ENCODE measurements at places on chromosomes 13 and 19.
A peak's percentile ranks its signal among the peaks of the same experiment; 100 is the strongest.

GRCh38 chr13:112248862-112249592 lies 127.1 kb upstream of the SPACA7 start:
- no peak for DNase-seq

DNA sequence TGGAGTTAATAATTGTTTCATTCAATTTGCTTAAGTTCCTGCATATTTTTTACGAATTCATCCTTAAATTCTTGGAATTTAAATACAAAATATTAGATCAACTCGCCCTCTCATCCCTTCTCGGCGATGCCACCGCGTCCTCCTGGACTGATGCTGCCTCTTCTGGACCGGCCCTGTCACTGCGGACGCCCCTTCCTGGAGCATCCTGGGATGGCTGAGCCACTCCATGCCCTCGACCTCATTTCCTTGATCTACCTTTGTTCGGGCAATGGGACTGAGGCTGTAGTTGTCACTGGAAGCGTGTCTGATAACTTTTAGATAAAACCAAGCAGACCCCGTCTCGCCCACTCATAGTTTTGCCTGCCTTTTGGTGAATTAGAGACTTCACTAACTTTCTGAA lies 283.7 kb downstream of the TEX29 start:
- no peak for DNase-seq

DNA sequence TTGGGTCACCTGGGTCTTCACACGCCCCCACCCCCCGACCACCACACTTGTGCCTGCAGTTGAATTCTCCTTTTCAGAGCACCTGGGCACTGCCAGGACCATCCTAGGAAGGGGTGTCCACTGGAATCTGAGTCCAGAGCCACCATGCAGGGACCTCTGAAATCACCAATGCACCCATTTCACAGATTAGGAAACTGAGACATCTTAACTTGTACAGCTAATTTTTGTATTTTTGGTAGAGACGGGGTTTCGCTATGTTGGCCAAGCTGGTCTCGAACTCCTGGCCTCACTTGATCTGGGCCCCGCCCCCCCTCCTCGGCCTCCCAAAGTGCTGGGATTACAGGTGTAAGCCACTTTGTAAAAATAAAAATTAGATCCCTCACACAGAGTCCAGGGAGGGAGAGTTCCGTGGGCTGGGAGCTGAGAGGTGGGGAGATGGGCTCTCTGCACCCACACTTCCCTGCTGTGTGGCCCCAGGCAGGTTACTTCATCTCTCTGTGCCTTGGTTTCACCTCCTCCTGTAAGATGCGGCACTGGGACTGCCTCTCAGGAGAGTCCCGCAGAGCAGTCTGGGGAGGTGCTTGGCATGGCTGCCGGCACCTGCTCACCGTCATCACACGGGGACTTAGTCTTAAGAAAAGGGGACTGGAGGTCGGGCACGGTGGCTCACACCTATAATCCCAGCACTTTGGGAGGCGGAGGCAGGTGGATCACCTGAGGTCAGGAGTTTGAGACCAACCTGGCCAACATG lies 45.9 kb upstream of the C19orf12 start:
- DNase-seq: no peak

GRCh38 chr13:97212601-97213040 lies 9.5 kb upstream of the MBNL2 start:
- DNase-seq: no peak

GRCh38 chr13:57813651-57814050 lies 182.1 kb downstream of the PCDH17 start:
- DNase-seq: peak; percentile 8

DNA sequence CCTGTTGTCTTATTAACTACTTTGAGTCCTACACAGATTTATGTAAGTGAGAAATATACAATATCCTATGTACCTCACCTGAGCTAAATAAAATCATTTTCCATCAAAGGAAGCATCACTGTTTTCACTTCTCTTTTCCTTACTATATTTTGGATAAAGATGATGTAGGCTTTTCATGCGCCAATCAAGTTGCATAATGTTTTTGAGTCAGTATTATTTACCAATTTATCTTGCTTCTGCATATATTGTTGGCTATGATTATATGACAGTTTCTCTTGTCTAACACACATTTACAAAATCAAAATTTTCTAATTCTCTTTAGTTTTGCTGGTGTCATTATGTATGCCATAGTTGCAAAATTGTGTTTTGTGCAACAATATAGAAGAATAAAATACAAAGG lies 67.9 kb upstream of the FRY start:
- no peak for DNase-seq

DNA sequence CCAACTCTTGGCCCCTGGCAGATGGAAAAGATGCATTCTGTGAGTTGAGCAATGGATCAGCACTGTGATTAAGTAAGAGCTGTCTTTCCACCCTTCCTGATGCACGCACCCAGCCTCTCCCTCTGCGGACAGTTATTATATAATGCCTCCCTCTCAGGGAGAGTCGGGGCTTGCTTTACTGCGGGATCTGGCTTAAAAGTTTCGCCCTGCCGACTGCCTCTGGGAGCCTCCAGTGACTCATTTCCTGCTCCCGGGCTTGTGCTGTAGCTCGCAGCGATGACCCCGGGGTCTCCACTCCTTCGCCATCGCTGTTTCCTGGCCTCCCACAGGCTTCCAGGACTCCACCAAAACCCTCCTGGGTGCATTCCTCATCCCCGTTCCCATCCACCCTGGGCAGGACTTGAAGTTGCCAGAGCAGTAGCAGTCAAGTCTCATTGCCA lies 107.4 kb upstream of the SLC7A1 start:
- DNase-seq: no peak

DNA sequence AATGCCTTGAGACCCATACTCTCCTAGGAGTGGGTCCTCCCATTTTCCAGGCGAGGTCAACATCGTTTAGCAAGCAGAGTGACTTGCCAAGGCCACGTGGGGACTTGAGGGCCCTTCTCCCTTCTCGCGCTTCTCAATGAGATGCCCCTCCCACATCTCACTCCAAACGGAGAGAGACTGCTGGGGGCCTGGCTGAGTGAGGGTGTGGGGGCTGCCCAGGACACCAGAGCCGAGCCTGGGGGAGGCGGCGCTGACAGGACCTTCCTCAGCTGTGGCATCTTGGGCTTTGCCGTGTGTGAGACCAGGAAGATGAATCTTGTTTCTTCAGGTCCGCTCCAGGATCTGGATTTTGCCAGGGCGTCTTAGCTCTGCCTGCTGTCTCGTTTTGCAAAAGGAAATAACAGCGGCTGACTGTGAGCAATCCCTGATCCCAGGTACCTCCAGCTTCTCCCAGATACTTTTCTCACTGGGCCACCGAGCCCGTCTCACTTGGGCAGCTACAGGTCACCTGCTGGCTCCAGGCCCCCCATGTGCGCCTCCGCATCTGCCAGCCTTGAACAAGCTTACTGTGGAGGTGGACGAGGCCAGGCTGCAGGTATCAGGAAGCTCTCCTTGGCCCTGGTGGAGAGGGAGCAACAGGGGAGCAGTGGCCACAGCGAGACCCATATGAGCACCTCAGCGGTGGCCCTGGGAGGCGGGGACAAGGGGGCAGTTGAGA lies 6.0 kb downstream of the COX6B2 start:
- DNase-seq: no peak

DNA sequence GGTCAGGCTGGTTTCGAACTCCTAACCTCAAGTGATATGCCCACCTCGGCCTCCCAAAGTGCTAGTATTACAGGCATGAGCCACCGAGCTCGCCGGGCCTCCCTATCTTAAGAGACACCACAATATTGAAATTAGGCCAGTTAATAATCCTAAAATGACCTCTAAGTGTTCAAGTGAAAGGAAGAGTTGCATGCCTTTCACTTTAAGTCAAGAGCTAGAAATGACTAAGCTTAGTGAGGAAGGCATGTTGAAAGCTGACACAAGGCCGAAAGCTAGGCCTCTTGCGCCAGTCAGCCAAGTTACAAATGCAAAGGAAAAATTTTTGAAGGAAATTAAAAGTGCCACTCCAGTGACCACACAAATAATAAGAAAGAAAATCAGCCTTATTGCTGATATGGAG lies 144.5 kb upstream of the FNDC3A start:
- no peak for DNase-seq

GRCh38 chr19:42284591-42285341 lies 15.7 kb downstream of the CIC start:
- no peak for DNase-seq

- no peak for DNase-seq
Observed at GRCh38 chr19:43687660-43687997, 17.7 kb upstream of the PLAUR start.

DNA sequence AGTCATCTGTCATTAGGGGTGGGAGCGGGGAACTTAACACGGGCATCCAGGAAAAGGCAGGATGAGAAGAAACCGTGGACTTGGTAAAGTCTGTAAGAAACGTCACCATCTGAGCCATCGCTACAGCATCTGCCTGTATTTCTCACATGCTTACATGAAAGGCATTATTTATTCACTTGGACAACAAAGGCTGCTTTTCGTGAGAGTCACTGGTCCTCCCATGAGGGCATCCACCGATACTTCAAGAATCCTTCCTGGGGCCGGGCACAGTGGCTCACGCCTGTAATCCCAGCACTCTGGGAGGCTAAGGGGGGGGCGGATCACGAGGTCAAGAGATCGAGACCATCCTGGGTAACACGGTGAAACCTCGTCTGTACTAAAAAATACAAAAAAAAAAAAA lies 16.1 kb downstream of the ZNF446 start:
- no peak for DNase-seq

Data from NCI-H446 (cell line).